Muscle of leg (tissue), 16 donors: ENCODE measurements at places on chromosomes 2 and 18.

DNA sequence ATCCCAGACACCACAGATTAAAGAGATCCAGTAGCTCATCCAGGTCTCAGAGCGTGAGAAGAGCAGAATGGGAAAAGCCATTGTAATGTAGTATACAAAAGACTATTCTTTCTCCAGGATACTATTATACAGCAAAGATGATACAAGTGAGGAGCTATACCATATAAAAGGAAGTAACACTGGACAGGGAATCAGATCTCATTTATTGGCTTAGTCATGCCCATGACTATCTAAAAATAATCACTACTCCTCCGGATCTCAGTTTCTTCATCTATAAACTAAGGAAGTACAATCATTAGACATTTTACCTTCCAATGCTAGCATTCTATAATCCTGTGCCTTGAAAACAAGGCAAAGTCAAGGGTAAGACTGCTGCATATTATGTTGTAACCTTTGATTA is 19.4 kb downstream of the KRCC1 start:
- no peak for DNase-seq

DNA sequence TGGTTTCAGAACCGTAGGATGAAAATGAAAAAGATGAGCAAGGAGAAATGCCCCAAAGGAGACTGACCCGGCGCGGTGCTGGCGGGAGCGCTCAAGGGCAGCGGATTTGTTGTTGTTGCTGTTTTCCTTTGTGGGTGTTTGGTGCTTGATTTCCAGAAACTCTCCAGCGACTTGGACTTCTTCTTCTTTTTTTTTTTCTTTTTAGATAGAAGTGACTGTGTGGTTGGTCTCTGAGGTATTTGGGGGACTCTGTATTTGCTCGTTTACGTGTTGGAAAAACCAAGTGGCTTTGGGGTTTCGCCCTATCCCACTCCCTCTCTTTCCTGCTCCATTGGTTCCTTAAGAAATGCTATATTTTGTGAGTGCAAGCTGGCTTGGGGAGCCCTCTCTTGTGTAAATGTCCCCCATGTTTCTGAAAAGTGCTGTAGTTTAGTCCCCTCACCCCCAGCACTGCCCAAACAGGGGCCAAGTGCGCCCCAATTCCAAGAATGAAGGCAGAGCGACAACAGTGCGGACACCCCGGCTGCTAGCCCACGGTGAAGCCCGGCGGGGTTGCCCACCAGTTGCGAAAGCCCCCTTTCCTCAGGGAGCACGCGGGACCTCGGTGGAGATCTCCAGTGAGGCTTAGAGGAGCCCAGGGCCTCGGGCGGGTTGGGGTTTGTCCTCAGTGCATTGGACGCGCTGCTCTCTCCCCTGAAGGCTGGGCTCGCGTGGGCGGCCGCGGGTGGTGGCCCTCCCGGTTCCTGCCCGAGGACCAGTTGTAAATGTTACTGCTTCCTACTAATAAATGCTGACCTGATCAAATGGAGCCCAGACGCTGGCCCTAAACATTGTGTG is 1.8 kb downstream of the HOXD9 start:
- no peak for DNase-seq

DNA sequence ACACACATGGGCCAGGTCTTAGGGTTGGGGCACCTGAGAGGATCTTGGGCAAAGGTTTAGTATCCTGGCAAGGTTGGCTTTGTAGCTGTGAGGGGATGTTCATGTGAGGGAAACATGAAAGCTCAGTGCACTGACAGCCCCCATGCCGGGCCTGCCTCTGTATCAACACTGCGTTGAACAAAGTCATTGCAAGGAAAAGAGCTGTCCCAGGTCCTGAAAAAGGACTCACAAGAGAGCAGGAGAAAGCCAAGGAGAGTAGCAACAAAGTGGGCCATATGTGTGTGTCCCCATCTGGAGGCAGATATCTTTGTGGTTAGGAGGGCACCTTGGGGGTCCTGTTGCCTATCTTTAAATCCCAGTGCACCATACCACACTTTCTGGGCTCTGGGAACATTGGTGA is 237.8 kb upstream of the THSD7B start:
- DNase-seq = peak; percentile 57

GRCh38 chr2:133378928-133379549 is 189.2 kb downstream of the NCKAP5 start:
- DNase-seq = peak; percentile 91

- DNase-seq = no peak
These were observed 184.5 kb downstream of the FAM210A start for GRCh38 chr18:13541621-13542519.

GRCh38 chr2:96529376-96530143 is 7.0 kb upstream of the ARID5A start:
- no peak for DNase-seq

- no peak for DNase-seq
These were observed 141.9 kb upstream of the KCNJ3 start for GRCh38 chr2:154556607-154557006.

GRCh38 chr2:73091164-73091563 is 19.7 kb upstream of the SFXN5 start:
- no peak for DNase-seq

DNA sequence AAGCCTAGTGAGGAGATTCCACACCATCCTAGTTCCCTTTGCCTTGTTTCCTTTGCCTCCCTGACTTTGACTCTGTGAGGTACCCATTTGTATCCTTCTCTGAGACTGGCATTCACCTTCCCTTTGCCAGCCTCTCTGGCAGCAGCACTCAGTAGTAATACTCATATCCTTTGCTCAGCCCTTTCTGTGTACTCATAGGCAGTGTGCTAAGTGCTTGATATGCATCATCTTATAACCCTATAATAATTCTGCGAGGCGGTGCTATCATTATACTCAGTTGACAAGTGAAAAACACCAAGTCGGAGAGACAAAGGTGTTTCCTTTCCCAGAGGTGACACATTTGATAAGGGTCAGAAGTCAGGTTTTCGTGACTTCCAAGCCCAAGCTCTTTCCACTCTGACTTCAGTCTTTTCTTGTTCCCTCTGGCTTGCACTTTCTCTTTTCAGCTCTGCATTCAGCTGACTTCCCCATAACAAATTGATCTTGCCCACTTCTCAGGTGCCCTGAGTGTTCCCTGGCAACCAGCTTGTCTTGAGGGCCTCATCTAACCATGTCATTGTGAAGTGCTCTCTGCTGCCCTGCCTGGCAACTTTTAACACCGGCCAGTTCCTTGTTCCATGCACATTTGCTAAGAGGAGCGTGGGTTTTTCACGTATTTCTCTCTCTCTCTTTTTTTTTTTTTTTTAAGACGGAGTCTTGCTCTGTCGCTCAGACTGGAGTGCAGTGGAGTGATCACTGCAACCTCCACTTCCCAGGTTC is 94.5 kb upstream of the UPP2 start:
- DNase-seq = no peak

DNA sequence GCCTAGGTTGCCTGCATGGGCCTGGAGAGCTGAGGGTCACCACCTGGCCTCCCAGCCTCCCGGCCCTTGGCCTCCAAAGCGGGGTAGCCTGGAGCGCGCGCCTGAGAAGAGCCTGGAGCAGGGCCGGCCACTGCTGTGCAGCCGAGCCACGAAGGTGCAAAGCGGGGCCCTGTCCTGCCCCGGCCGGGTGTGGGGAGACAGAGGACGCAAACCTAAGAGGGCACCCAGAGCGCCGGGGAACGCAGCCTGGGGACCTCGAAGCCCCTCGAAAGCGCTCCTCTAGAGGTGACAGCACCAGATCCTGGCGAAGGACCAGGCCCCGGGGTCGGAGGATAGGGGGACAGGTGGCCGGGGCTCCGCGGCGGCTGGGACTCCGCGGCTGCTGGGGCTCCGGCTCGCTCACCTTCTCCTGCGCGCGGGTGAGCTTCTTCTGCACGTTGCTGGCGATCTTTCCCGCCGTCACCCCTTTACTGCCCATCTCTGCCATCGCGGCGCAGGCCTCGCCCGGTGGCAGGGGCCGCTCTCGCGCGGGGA is 430 bp downstream of the BIN1 start:
- DNase-seq = no peak

- DNase-seq = no peak
These were observed 73.8 kb upstream of the HNRNPA3 start for GRCh38 chr2:177138823-177139222.

- peak; percentile 80 for DNase-seq
These were observed 1.4 kb downstream of the MBP start for GRCh38 chr18:77131100-77131651.

DNA sequence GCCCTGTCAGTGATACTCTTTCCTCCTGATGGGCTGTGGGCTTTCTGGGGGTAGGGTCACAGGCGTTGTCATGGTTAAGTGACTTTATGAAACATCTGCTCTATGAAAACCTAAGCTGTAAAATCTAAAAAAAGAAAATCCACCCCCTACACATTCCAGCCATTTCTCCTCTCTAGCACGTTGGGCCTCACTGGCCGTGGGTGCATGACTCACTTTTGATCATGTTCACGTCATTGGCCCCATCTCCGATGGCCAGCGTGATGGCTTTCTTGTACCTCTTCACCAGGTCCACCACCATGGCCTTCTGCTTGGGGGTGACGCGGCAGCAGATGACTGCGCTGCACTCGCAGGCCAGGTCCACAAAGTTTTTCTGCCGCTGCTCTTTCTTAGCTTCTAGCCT is 39.3 kb upstream of the NARS1 start:
- no peak for DNase-seq

- peak; percentile 98 for DNase-seq
These were observed at the start of gene PKDCC for GRCh38 chr2:42047488-42048298. Gene PKDCC, plus strand, starts transcription at chr2:42048021. Its CDS starts 179 bp downstream, at chr2:42048200.

GRCh38 chr18:54530285-54530684 is 60.8 kb upstream of the DYNAP start:
- DNase-seq = no peak

GRCh38 chr2:193690572-193690971 is 1495.8 kb upstream of the TMEFF2 start:
- no peak for DNase-seq

GRCh38 chr2:239396881-239397681 is 3.7 kb downstream of the HDAC4 start:
- DNase-seq = no peak

GRCh38 chr2:38600242-38600891 is 2.4 kb downstream of the HNRNPLL start:
- DNase-seq = peak; percentile 31

DNA sequence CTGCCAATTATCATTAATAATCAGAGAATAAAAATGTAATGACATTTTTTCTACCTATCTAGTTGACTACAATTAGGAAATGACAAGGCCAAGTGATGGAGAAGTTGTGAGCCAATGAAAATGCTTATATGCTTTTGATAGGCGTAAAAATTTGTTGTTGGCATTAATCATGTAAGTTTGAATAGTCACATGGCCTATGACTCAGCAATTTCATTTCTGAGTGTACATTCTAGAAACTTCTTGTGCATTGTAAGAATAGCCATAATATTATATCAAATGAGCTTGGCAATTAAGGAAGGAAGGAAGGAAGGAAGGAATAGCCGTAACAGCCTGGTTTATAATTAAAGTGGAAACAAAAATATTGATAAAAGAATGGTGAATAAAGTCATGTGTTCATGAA is 179.9 kb downstream of the PTH2R start:
- no peak for DNase-seq

- no peak for DNase-seq
These were observed 168.7 kb downstream of the NRXN1 start for GRCh38 chr2:50863218-50863617.

GRCh38 chr2:135875491-135876065 is 665 bp downstream of the MCM6 start:
- no peak for DNase-seq

GRCh38 chr2:23904692-23905091 is 22.2 kb downstream of the ATAD2B start:
- peak; percentile 83 for DNase-seq

DNA sequence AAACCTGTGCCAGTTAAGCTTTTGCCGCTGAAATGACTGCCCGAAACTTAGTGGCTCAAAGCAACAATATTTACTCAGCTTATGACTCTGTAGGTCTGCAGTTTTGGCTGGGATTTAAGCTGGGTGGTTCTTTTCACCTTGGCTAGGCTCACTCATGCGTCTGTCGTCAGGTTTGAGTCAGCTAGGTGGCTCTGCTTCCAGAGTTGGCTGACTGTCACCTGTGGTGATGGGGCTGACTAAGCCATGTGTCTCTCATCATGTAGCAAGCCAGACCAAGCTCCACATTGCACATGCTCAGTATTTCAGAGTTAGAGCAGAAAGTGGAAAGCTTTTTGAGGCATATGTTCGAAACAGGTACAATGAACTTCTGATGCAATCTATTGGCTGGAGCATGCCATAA is 354.8 kb downstream of the MEIS1 start:
- DNase-seq = no peak

GRCh38 chr2:75610671-75611070 is 35.9 kb upstream of the MRPL19 start:
- DNase-seq = no peak

- no peak for DNase-seq
These were observed 61.1 kb upstream of the ID2 start for GRCh38 chr2:8620611-8621382.

- DNase-seq = peak; percentile 57
These were observed 44.8 kb downstream of the SETBP1 start for GRCh38 chr18:44725300-44726058.

DNA sequence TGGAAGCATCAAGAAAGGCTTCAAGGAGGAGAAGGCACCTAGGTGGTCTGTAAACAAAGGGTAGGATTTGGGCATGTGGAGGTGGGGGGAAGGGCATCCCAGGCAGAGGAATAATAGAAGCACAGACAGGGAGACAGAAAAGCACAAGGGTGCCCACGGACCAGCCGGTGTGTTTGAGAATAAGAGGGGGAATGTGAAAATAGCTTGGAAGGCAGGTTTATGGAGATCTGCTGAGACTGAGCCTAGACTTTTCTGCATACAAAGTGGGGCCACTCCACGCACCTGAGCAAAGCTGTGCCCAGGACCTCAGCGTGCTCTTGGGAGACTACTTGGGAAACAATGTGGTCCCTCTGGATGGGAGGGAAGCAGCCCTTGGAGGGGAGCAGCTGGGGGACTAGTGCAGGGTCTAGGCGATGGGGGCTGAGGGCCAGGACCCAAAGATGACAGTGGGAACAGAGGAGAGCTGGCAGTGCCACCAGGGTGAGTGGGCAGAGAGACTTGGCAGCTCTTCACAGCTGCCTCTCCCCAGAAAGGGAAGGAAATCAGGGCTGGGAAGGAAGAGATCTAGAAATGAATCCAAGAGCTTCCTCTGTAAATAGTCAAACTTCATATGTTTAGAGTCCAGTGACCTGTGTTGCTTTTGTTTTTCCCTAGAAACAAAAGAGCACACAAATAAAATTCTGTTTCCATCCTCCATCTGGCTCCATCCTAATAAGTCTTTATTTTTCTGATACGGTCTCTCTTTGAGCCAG is 110.7 kb upstream of the SMAD7 start:
- DNase-seq = peak; percentile 62

- peak; percentile 7 for DNase-seq
These were observed 101.3 kb downstream of the LOXHD1 start for GRCh38 chr18:46555724-46556123.

DNA sequence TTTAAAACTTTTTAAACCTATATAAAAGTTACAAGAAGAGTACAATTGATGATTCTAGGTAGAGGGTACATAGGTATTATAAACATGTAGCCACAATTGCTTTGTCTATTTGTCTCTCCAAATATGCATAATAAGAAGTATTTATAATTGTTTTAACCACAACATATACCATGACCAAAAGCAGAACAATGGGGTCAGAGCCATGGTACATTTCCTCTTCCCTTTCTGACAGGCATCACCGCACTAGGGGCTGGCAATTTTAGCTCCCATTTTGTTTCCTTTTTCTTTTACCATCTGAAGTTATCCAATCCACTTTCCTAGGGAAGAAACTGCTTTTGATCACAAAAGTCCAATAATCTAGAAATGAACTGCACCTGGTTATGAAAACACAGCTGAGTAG is 49.3 kb downstream of the TMX3 start:
- DNase-seq = no peak
